ENCODE measurements at places on chromosomes 7 and 10.
A peak's percentile ranks its signal among the peaks of the same experiment; 100 is the strongest.

GRCh38 chr7:26760501-26760900 lies 103.9 kb downstream of the SKAP2 start:
- DNase-seq = no peak

- no peak for DNase-seq
Observed at GRCh38 chr7:356087-356486, 66.1 kb downstream of the FOXL3 start.

DNA sequence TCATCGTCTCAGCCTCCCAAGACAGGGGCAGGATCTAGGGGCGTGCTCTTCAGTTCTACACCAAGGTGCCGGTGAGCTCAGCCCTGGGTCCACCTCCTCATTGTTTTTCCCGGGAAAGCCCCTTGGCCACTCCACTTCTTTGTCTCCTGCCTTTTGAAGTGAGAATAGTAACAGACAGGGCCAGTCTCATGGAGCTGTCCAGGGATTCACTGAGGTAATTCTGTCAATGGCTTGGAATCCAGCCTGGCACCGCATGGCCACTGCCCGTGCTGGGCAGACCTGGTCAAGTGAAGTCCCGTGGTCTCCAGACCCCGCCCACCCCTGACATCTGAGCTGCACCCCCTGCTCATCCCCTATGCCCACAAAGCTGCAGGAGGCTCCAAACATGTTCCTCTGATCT lies 138.9 kb downstream of the TNS3 start:
- DNase-seq = no peak

DNA sequence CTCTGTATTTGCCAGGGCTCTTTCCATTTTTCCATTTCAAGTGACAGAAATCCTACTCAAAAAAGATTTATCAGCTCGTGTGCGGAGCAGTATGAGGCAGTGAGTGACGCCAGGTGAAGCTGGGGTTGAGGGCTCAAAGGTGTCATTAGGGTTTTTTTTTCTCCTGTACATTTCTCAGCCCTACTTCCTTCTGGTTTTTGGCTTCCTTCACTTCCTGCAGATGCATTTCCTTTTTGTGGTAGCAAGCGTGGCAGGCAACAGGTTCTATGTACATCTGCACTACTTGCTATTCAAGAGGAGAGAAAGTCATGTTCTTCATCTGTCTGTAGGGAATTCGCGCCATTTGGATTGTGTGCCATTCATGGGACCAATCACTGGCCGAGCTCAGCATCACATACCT lies 52.8 kb upstream of the AOAH start:
- DNase-seq = no peak

DNA sequence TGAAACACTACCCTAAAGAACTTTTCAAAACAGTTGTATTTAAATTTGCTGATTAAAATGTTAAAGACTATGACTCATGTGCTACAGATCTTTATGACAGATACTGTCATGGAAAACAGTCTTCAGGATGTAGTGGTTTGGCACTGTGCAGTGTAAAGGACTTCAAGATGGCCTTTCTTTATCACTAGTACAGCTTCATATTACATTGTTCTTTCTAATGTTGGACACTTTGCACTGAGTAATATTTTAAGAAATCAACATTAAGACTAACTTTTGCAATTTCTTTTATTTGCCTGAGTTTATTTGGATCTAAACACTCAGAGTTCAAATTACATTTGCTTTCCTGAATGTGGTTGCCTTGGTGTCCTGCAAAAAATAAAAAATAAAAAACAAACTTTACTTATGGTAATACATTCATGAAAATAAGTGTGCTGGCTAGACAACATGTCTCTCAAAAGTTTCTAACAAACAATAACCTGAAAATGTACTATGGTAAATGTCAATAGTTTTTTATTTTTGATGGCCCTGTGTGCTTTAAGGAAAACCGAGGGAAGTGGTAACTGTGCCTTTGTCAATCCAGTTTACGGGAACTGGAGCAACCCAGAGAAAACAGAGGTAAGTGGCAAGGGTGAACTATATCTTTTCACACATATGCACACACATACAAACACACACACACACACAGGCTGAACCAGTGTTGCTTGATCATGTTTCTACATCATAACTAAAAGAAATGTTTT lies 85.9 kb upstream of the PLXDC2 start:
- DNase-seq = peak; percentile 46

DNA sequence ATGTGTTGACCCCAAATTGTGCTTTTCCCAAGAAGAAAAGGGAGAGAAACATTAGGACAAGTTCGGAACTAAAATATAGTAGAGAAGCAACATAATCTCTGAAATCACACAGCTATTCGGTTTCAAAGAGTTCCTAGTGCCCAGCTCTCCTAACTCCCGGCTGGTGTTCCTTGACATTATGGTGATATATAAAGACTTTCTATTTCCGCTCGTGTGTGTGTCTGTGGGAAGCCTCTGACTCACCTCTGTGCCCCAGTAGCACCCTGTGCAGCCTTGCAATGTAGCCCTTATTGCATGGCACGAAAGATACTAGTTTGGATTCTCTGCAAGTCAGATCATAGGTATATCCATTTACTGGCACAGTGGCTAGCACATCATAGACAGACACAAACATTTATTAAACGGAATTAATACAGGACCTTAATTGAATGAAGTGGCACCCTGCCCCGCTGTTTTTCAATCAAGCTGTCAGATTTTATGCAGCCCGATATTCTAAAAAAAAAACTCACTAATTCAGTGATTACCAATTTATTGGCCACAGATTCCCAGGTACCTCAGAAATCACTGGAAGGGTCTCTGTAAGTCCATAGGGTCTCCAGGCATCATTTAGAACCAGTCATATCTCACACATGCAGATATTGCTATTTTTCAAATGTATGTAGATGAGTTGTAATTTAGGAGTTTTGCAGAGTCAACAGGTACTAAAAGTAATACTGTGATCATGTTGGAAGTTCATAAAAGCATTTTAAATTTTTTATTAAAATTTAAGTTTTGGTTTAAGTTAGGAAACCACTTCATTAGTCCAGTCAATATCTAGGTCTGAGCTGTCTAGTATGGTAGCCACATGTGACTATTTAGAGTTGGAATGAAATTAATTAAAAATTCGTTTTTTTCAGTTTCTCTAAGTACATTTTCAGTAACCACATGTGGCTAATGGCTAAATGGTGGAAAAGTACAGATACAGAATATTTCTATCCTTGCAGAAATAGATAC lies 43.3 kb downstream of the SFTPD start:
- peak; percentile 58 for DNase-seq

GRCh38 chr7:98760201-98760651 lies 109.6 kb downstream of the TMEM130 start:
- peak; percentile 86 for DNase-seq

DNA sequence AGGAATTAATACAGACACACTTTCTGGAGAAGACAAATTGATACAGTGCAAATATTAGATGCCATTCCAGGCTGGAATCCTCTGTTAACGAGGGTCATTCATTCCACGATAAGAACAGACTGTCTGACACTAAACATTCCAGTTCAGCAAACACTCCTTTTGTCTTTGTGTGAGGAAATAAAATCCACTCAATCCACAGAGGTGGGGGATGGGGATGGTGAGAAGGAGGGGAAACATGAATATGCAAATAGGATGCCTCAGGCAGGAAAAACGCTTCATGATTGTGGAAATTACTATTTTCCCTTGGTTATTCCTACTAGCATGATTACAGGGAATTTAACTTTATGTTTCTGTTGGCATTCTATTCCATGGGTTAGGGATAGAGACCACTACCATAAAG lies 196.9 kb upstream of the CDCA7L start:
- DNase-seq = no peak

- DNase-seq = no peak
Observed at GRCh38 chr7:119681336-119681735, 591.6 kb upstream of the KCND2 start.

DNA sequence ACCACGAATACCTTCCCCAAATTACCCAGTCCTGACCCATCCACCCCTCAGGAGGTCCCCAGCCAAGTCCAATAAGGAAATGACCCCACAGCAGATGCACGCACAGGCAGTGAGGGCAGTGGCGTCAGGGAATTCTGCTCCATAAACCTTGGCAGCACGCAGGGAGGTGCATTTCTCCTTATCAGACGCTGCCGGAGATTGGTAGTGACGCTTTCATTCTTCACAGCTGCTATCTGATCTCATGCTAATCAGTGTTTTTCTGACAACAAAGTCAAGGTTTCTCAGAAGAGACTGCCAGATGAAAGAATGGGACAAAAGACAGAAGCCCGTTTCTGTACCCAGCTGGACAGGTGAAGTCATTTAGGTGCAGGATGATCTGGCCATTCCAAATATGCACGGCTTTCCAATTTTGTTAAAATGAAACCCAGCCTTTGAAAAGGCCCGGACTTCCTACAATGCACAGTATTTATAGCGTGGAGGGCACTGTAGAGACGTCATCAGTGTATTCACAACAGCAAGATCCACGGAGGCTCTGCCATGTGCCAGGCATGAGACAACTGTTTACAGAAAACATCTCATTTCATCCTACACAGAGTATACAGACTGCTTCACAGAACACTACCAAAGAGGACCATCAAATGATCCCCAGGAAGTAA lies 35.3 kb downstream of the DIP2C start:
- no peak for DNase-seq

- DNase-seq = no peak
Observed at GRCh38 chr10:78578929-78579328, 489.8 kb upstream of the ZMIZ1 start.

All from AG10803 (cell line).